ENCODE measurements at places on chromosomes 1 and 21.
A peak's percentile ranks its signal among the peaks of the same experiment; 100 is the strongest.

- no peak for DNase-seq
Measured at GRCh38 chr1:233121947-233122559, 171.6 kb downstream of the NTPCR start.

DNA sequence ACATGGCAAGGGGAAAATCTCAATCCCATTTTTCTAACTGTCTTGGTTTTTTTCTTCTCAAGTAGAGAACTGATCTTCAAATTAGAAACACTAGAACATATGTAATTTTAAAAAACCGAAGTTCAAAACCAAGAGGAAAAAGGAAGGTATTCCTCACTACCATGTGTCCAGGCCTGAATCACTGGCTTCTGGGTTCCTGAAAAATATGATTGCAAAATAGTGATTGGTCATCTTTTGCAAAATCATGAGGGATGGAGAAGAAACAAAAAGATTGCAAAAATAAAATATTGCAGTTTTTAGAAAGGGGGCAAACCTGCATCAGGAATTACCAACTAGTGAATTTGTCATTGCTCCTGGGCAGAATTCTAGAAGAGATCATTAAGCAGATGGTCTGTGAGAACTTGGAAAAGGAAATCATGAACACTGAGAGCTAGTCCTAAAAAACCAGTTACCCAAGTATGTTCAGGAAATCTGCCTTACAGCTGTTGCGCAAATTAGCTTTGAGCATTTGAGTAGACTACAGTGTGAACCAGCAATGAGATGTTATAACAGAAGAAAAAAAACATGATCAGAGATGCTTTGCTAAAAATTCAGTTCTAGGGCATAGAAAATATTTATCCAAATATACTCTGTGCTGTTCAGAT, 49.4 kb downstream of the SPATA46 start:
- no peak for DNase-seq

- peak; percentile 20 for DNase-seq
Measured at GRCh38 chr1:193417403-193417802, 231.0 kb upstream of the B3GALT2 start.

GRCh38 chr21:38989745-38990423, 184.2 kb downstream of the ETS2 start:
- DNase-seq = no peak

DNA sequence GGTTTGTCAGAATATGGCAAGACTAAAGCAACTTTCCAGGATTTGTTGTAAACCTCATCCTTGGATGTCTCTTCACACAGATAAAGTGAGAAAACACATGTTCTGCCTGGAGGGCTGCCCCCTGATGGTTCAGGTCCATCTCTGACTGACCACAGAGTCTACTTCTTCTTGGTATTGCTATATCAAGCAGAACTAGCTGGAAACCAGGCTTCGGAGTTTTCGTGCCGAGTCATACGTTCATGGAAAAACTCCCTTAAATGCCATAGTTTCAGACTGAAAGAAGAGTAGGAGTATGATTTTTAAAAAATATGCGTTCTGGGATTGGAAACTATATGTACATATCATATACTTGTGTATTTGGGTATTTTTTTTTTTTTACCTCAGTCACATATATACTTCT, 5.8 kb downstream of the OR10T2 start:
- DNase-seq = no peak

DNA sequence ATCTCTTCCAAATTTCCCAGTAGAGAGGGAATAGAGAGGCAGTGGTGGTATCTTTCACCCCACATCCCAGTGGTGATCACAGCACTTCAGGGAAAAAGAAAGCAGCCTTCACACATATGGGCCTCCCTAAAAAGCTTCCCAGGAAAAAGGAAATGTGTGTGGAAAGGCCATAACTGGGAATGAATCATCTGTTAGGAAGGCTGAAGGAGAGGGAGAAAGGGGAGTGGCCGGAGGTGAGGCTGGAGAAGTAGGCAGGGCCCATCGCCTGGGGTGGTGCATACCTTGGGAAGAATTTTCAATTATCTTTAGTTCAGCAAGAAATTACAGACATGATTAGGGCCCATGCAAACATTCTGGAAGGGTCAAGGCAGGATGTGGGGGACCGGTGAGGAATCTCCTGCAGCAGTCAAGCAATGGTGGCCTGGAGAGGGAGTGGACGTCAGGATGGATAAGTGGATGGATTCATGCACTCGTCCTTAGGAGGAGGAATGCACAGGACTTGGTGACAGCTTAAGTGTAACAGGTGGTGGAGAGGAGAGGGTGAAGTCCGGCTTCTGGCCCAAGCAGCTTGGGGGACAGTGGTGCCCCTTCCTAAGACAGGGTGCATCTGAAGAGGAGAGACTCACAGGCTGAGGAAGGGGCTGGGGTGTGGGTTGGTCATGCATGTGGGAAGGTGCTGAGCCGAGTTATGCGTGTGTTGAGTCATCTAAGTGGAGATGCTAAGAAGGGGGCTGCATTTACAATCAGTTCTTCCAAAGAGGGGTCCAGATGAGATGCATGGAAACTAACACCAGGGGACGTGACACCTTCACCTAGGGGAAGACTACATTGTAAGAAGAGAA, 17.9 kb downstream of the HIVEP3 start:
- no peak for DNase-seq

DNA sequence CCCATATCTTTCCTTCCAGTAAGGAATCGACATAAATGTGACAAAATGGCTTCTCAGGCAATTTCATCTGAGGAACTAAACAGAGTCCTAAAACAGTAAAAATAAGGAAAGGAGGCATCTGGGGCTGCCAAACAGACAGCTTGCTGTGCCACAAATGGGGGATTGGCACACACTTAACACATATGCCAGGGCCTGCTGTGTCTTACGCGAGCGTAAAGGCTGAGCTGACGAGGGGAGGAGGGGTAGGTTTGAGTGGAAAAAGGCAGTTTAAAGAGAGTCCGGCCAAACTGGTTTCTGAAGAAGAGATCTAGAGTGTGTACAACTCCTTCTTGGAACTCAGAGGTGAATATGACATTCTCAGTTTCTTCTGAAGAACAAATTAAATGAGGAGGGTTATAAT, 244.1 kb upstream of the MAP1LC3C start:
- no peak for DNase-seq

DNA sequence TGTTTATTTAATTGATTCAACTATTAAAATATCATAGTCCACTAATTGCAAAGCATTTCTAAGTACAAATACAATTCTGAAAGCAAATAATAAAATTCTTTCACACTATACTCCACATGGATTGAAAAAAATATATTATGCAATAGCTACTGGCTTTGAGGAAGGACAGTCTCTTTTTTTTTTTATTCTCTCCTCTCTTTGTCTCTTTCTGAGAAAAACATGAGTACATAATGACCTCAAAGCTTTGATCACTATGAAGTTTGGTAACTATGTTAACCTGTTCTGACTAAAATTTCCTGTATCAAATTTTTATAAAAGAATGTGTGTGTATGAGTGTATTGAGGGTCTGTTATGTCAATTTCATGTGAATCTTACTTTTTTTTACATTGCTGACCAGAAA, 96.2 kb downstream of the RGS2 start:
- no peak for DNase-seq

- no peak for DNase-seq
Measured at GRCh38 chr1:237205400-237206064, 163.5 kb downstream of the RYR2 start.

GRCh38 chr21:31570824-31571566, 88.5 kb upstream of the SOD1 start:
- DNase-seq = no peak

- DNase-seq = no peak
Measured at GRCh38 chr1:3468236-3469103, 14.0 kb downstream of the ARHGEF16 start.

GRCh38 chr1:48680411-48681035, 96.2 kb downstream of the BEND5 start:
- no peak for DNase-seq

DNA sequence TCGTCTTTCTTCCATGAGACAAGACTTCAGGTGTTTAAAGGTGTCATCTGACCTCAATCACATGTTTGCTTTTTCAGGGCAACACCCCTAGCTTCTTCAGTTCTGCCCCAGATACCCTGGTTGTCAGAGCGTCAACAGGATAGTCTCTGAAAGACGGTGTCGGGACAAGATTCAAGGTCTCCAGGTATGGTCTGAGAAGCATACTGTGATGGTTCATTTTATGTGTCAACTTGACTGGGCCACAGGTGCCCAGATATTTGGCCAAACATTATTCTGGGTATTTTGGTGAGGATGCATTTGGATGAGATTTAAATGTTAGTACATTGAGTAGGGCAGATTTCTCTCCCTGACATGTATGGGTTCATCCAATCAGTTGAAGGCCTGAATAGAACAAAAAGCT, 148.3 kb downstream of the TGFBR3 start:
- no peak for DNase-seq

GRCh38 chr1:41291195-41291594, 49.1 kb upstream of the SCMH1 start:
- no peak for DNase-seq

- DNase-seq = no peak
Measured at GRCh38 chr1:228944296-228944695, 209.0 kb downstream of the RHOU start.

DNA sequence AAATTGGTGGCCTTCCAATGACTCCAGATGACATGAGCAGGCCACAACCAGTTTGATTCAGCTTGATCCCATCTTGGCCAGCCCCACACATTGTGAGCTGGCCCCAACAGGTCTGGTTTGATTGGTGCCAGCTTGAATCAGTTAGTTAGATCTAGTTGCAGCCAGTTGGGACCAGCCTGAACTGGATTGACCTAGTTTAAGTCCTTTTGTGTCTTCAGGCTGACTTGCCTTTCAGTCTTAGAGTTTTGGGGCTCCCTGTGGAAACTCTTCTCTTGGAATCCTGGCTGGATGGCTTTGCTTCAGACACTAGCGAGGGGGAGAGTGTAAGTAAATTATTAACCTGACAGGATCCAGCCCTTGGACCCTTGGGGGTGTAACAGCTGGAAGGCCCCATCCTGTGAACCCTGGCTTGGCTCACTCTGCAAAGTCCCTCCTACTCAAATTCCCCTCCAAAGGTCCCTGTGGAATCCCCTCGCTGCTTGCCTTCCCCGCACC, 36.2 kb upstream of the POU3F1 start:
- no peak for DNase-seq

- DNase-seq = no peak
Measured at GRCh38 chr1:182015360-182015759, 46.2 kb downstream of the ZNF648 start.

DNA sequence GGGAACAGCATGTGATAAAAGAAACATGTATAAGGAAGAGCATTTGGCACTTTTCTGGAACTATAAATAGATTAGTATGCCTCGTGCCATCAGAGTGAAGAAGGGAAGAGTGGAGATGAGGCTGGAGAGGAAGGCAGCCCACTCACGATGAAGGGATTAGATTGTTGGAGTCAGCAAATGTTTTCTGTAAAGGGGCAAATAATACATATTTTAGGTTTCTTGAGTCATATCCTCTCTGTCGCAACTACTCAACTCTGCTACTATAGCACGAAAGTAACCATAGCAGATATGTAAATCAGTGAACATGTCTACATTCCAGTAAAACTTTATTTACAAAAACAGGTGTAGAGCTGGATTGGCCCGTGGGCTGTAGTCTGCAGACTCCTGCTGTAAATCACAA, 147.8 kb downstream of the TENT5C start:
- DNase-seq = no peak

GRCh38 chr1:23673086-23673813, 18.4 kb upstream of the RPL11 start:
- DNase-seq = no peak

DNA sequence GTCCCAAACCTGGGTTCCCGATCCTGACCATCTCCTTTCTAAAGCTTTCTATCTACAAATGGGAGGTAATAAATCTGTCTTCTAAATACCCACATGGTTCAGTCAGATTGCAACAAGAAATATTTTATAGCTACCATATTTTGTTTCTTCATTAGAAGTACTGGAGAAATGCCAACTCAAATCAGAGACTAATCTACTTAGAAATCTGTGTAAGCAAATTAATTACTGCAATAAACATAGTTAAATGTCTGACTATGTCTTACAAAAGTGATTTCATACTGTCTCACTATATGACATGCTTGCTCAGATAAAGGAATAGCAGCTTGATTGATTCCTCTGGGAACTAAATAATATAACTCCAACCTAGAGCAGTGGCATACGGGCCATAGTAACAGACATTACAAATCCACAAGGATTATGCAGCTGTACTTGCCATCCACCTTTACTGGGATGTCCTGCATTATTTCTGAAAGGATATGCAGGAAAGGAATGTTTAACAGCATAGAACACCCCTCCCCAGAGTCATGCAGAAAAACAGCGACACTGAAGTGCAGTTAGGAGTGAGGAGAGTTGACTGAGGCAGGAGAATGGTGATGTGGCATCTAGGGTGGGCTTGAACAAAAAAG, 80.3 kb downstream of the PCNX2 start:
- no peak for DNase-seq

DNA sequence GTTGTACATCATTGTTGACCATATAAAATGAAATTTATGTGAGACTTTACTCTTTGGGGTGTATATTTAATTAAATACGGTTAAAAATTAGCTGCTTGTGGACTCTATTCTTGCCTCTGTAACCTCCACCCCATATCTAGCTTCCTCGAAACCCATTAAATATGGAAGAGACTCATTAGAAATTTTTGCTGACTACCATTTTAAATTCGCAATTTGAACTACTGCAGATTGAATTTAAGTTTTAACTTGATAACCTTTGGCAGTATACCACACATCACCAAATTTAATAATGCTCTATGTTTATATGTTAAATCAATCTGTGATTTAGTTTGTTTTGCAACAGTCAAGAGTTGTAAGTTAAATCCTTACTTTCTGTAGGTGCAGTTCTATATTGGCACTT, 88.5 kb upstream of the QSOX1 start:
- DNase-seq = no peak

- DNase-seq = no peak
Measured at GRCh38 chr1:30313584-30313983, 409.8 kb downstream of the MATN1 start.

DNA sequence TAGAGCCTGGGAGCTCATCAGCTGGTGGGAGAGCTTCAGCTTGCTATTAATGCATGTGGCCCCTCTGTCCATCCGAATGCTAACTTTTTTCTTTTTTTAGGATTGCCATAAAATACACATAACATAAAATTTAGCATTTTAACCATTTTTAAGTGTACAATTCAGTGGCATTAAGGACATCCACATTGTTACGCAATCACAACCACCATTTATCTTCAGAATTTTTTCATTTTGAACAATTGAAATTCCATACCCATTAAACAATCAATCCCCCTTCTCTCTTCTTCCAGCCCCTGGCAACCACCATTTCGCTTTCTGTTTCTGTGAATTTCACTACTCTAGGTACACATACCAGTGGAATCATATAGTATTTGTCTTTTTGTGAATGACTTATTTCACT, 4.9 kb upstream of the KCNK1 start:
- no peak for DNase-seq

DNA sequence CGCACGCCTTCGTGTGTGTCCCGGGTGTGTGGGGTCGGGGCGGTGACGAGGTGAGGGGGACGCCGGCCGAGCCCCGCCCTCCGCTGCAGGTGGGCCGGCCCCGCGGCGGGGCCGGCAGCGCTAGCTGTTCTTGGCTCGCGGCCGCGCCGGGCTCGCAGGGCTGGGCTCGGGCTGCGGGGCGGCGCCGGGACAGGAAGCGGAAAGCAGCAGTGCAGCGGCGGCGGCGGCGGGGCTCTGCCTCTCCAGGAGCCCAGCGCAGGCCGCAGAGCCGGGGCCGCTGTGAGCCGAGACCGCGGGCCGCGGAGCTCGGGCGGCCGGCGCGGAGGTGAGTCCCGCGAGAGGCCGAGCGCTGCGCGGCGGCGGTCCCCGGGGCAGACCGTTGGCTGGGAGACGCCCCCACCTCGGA, at the start of gene VANGL1:
Gene VANGL1, plus strand, starts transcription at position 209 of the 406 bp plus-strand sequence. CDS start 9,444 bp downstream, outside the sequence.
- DNase-seq = peak; percentile 25

- DNase-seq = no peak
Measured at GRCh38 chr21:29523646-29524045, 224.9 kb downstream of the BACH1 start.

GRCh38 chr1:166947398-166948043, 27.8 kb downstream of the ILDR2 start:
- no peak for DNase-seq

All from activated CD4-positive, alpha-beta T cell treated with anti-CD3 and anti-CD28 coated beads, Interleukin-2, amount 50 U/mL, for 24 hours (primary cell).